NT2/D1 (cell line): ENCODE measurements at places on chromosomes 2 and 18.

DNA sequence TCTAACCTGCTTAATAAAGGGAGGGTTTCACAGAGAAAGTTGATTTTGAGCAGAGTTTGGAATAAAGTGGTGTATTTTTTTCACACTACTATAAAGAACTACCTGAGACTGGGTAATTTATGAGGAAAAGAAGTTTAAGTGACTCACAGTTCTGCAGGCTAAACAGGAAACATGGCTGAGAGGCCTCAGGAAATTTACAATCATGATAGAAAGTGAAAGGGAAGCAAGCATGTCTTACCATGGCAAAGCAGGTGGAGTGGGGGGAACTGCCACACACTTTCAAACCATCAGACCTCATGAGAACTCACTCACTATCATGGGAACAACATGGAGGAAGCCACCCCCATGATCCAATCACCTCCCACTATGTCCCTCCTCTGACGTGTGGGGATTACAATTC, 546.7 kb downstream of the EPHA4 start:
- DNase-seq, result no peak

DNA sequence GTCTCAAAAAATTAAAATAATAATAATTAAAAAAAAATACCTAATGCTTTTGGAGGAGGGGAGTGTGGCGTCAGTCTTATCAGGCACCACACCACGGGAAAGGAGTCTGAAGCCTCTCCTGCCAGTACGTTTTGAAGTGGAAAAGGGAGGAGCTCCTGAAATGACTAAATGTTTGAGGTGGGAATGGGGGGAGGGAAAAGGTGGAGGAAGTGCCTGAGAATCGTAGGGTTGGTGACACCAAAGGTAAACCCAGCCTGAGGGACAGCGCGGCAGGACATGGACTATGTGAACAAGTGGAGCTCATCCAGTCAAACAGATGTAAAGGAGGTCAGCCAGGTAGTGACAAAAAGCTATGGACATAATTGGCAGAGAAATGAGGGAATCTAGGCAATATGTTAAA, 42.2 kb upstream of the EPHA4 start:
- no peak for DNase-seq

DNA sequence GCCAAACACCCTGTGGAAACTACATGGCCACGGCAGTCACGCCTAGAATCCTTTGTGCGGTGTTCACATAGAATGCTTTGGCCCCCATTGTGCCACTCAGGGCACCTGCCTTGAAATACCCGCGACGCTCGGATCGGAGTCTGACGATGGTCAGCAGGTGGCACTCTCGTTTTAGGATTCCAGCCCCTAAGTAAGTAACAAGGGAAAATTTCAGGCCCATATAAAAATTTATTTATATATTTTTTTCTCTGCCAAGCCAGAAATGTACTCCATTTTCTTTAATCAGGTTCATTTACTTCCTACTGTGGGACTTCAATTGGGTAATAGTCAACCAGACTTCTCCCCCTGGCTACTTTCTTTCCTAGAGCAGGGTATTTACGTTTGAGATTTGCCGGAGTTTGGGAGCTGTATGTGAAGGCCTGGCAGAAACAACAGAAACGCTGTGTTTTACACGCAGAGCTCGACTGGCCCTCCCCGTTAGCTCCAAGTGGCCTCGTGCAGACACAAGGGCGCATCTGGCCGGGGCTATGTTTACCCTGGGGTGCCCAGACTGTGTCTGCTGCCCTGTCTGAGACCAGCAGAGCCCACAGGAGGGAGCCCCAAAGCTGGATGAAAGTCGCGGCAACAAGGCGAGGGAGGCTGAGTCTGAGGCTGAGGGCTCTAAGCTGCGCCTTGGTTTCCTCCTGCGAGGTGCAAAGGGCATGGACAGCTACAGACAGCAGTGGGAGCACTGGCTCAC, 41.6 kb downstream of the LRRC30 start:
- DNase-seq, result peak; percentile 38

- DNase-seq, result no peak
These were observed 19.7 kb upstream of the RIOK3 start for GRCh38 chr18:23433360-23433759.

DNA sequence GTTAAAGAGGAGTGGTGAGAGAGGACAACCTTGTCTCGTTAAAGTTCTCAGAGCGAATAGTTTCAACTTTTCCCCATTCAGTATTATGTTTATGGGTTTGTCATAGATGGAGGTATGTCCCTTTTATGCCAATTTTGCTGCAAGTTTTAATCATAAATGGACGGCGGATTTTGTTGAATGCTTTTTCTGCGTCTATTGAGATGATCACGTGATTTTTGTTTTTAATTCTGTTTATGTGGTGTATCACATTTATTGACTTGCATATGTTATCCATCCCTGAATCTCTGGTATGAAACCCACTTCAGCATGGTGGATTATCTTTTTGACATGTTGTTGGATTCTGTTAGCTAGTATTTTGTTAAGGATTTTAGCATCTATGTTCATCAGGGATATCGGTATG, 1123.8 kb upstream of the KLHL29 start:
- DNase-seq, result no peak

- DNase-seq, result no peak
These were observed 226.8 kb upstream of the LRRTM1 start for GRCh38 chr2:80531319-80531718.

- no peak for DNase-seq
These were observed 374.1 kb downstream of the LRATD1 start for GRCh38 chr2:15006667-15007066.

DNA sequence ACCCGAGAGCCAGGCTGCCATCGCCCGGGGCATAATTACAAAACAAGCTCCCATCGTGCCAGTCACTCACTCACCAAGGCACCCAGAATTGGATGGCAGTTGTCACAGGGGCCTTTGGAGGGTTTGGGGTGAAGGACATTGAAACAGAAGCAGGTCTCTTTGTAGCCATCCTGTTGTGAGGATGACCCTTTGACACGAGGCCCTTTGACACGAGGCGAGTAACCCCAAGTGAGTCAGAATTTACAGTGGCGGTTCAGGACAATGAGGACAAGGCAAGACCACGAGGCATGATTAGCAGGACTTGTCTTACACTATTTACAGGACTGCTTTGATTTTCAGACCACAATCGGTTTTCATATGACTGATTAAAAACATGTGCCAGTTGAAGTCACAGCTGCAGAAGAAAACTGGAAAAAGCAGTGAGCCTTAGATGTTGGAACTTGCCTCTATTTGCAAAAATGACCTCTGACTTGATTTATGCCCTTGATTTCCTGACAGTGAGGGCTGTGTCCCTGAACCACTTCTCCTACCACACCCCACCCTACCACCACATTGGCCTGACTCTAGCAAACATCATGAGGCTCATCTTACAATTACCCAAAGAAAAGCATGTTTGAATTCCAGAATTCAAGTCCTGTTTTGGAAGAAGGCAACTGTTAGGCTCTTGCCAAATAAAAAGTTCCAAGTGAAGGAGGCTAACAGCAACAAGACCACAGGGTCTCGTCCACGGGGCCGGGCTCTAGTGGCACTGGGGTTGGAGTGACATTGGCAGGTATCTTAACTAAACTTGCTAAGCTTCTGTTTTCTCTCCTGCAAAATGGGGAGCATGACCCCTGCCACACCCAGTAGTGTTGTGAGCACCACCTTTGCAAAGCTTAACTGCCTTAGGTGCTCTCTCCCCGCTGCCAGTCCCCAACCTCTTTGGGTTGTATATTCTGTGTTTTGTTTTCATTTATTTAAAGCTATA, 64.4 kb upstream of the FOSL2 start:
- no peak for DNase-seq

DNA sequence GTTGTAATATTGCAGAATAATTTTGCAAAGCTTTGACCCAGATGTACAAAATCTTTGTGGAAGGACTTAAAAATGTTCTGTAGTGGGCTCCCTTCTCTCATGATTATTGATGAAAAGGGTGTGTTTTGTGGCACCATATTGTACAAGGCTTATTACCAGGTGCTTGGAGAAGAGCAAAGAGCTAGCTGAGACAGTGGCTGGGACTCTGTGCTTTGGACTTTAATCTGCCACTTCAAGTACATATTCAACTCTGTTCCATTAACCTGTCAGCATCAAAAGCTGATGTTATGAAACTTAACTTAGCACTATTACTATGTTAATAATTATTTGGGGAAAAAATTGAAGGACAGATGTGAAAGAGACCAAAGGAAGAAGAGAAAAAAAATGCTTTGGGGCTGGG, 31.0 kb downstream of the CCDC195 start:
- no peak for DNase-seq

- no peak for DNase-seq
These were observed 201.5 kb downstream of the PPP1R1C start for GRCh38 chr2:182187130-182187529.

DNA sequence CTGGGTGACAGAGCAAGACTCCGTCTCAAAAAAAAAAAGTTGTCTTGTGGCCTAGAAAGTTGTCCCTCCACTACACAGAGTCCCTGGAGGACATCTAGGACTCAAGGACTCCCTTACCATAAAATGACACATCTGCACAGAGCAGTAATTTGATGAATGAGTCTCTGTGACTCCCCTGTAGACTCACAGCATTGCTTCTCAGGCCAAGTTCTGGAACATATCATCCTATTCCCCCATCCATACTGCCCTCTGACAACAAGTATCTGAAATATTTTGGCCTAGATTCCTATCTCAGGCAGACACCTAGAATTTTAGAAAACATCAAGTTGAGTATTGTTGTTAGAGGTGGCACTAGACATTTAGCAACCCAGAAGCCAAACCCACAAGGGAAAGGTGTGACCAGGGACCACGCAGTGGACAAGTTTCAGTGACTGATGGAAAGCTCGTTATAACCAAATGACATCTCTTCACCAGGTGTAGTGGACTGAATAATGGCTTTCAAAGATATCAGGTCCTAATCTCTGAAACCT, 97.9 kb upstream of the ATP8B1 start:
- no peak for DNase-seq

- no peak for DNase-seq
These were observed 12.3 kb upstream of the GPR17 start for GRCh38 chr2:127633556-127634065.

GRCh38 chr18:11587846-11588245, 21.6 kb upstream of the SLC35G4 start:
- DNase-seq, result no peak

GRCh38 chr2:238905224-238905623, 57.3 kb downstream of the TWIST2 start:
- no peak for DNase-seq

DNA sequence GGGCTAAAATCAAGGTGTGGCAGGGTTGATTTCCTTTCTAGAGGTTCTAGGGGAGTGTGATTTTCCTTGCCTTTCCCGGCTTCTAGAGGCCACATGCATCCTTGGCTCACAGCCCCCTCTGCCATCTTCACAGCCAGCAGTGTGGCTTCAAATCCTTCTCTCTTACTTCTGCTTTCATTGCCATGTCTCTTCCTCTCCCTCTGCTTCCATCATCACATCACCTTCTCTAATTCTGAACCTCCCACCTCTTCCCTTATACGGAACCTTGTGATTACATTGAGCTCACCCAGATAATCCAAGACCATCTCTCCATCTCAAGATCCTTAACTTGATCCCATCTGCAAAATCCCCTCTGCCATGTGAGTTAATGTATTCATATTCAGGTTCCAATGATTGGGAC, 56.2 kb upstream of the RMDN2 start:
- no peak for DNase-seq

DNA sequence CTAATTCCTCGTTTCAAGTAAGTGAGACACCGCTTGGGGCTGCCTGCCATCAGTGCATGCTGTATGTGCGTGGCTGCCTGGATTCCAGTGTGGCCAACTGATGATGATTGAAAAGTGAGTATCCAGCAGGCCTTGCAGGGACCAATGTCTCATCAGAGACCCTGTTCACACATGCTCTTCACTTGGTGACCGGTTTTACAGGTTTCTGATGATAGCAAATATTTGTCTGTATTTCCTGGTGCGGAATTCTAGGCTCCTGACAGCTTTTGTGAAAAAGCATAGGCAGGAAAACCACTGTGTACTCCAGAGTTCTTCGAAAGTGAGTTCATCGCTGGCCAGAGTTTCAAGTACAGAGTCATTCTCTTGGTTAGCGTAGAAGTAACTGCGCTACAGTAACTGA, 13.8 kb upstream of the YWHAQ start:
- DNase-seq, result no peak

DNA sequence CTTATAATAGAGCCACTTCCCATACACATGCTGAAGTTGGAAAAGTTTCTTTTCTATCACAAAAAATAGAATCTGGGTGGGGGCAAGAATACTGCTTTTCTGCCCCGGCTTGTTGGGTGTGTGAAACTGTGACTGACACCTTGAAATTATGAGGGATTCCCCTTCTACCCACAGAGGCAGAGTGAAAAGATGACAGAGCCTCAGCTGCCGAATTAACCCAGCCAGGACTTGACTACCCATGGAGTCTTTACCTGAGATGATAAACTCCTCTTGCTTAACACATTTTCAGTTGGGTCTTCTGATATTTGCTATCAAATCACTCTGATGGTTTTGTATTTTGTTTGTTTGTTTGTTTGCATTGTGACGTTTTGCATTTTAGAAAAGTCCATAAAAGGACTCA, 66.0 kb upstream of the PMAIP1 start:
- DNase-seq, result no peak

DNA sequence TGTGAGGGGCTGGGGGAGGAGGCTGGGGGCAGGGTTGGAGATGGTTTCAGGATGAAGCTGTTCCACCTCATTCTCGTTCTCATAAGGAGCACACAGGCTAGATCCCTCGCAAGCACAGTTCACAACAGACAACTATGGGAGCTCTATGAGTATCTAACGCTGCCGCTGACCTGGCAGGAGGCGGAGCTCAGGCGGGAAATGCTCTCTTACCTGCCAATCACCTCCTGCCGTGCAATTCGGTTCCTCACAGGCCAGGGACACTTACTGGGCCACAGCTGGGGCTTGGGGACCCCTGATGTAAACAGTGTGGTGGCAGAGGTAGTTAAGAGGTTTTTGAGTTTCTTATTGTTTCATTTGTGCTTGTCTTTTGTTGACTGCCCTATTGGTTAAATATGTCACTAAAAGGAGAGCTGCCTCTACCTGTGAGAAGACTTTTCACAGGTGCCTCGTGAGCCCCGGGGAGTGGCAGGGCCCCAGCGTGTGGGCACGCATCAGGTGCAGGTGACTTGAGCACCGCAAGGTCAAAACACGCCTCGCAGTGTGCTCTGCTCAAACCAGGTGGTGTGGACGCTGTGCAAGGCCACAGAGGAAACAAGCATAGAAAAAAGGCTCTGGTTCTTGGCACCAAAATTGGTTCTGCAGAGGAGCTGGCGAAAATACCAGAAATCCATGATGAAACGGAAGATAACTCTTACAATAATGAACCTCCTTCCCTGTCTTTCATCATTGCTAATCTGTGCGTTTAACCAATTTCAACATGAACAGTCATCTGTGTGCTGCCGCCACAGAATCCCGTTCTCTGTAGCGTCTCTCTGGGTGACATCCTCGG, 10.2 kb downstream of the MLPH start:
- no peak for DNase-seq

- DNase-seq, result no peak
These were observed 14.7 kb upstream of the IKZF2 start for GRCh38 chr2:213166109-213166508.
